ENCODE measurements at places on chromosomes 13 and 19.

GRCh38 chr13:21608961-21609360 lies 5.0 kb upstream of the MICU2 start:
- DNase-seq = no peak

DNA sequence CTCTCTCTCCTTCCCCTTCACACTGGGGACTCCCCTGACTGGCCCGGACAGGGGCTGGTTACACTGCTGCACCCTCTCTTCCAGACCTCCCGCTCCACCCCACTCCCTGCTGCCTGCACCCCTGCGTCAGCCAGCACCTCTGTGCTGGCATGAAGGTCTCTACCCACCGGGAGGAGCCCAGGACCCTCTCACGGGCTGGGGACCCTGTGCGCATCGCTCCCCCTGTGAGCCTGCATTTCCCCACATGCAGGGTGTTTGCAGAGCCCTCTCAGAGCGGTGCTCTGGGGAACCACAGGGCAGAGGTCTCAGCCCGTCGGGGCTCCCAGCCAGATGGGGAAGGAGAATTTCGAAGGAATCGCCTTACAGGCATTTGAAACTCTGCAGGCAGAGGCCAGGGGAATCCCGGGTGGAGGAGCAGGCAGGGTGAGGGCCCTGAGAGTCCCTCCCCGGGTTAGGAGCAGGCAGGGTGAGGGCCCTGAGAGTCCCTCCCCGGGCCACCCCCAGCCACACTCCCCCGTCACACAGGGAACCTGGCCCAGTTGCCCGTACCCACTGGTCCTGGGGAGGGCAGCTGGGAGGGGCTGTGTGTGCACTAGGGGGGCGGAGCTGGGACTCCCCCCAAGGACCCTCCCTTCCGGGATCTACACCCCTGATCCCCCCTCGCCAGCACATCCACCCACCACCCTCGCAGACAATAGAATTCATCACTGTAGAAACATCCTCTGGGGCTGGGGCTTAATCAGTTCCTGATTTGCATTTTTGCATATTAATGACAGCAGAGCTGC lies 16.3 kb upstream of the TCF3 start:
- no peak for DNase-seq

DNA sequence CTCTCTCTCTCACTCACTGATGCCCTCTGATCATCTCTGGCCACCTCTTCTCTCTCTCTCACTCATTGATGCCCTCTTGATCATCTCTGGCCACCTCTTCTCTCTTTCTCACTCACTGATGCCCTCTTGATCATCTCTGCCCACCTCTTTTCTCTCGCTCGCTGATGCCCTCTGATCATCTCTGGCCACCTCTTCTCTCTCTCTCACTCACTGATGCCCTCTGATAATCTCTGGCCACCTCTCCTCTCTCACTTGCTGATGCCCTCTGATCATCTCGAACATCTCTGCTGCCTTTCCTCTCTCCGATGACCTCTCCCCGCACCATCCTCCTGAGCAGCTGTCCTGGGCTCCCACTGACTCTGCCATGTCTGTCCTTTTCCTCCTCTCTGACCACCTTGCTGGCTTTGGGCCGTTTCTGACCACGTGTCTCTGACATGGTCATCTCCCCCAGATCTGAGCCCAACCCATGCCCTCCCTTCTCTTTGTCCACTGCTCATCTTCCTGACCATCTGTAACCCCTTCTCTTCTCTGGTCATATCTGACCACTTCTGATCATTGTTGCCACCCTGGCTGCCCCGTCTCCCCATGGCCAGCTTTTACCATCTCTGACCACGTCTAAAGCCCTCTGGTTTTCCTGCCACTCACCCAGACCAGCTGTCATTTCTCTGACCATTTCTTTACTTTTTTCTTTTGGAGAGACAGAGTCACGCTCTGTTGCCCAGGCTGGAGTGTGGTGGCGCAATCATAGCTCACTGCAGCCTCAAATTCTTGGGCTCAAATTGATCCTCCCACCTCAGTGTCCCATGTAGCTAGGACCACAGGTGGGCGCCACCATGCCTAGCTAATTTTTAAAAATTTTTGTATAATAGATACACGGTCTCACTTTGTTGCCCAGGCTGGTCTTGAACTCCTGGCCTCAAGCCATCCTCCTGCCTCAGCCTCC lies 2.4 kb downstream of the LRFN3 start:
- DNase-seq = no peak

DNA sequence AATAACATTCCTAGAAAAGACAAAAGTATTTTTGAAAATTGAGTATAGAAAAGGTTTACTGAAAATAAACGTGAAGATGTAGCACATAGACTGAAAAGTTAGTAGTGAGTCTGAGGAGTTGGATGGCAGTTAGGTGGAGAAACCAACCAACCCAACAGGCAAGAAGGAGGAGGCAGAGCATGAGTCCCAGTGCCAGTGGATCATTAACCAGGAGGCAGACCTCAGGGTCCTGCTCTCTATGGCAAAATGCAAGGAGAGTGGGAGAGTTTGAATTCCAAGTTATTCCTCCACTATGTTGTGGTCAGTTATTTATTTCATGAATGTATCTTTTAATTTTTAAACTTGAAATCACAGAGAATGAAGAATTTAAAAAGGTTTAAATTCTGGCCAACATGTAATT lies 446.4 kb downstream of the GPC6 start:
- DNase-seq = no peak

DNA sequence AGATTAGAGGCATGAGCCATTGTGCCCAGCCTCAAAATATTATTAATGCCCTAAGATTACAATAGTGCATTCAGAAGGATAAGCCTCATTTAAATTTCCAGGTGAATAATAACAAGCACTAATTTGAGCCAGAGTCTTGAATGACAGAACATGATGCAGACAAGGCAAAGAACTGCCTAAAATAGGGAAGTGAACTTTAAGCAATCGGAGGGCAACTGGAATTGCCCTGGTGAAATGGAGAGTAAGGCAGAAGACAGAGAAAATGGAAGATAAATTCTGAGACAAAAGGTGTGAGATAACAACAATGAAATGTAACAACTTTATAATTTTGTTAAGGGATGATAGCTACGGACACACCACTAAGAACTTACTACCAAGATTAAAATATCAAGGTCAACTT lies 199.9 kb downstream of the DIAPH3 start:
- no peak for DNase-seq

- DNase-seq = no peak
Measured at GRCh38 chr13:98977568-98978265, at the start of gene DOCK9. Gene DOCK9, minus strand, starts transcription at chr13:98978064. Its CDS starts 155 bp downstream, at chr13:98977909.

DNA sequence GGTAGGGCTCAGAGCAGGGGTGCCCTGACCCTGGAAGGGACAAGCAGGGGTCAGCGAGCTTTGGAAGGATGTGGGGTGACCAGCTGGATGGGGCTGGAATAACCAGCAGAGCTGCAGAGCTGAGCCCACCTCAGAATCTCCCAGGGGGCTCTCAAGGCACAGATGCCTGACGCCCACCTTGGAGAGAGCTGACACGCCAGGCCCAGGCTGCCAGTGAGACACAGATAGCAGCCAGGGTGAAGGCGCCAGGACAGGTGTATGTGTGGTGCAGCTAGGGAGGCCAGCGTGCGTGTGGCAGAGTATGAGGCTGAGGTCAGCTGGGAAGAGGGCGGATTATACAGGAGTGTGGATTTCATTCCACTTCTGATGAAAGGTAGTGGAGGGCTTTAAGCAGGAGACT lies 8.9 kb downstream of the AP1M1 start:
- no peak for DNase-seq

- no peak for DNase-seq
Measured at GRCh38 chr13:23778002-23778652, 111.1 kb downstream of the MIPEP start.

GRCh38 chr13:26071691-26072090 lies 19.9 kb upstream of the SHISA2 start:
- DNase-seq = no peak

- DNase-seq = no peak
Measured at GRCh38 chr19:14559916-14560775, 11.7 kb downstream of the NDUFB7 start.

- DNase-seq = no peak
Measured at GRCh38 chr19:55241143-55241934, 12.8 kb upstream of the TMEM86B start.

DNA sequence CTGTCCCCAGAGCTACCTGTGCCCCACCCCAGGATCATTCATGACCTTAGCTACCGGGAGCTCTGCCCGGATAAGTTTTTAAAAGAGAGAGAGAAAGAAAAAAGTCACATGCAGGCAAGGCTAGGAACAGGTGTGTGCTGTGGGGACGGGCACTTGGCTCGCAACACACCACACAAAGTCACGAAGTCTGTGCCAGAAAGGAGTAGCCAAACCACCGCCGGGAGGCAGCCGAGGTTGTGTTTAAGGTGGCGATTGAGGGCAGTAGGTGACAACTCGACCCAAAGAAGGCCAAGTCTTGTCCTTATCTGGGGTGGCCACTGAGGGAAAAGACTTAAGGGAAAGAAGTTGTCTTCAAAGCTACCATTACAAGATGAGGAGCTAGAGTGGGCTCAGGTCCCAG lies 4.6 kb upstream of the TSHZ3 start:
- DNase-seq = no peak

GRCh38 chr13:104701591-104701990 lies 1635.4 kb upstream of the SLC10A2 start:
- no peak for DNase-seq

GRCh38 chr13:48580896-48581295 lies 48.0 kb upstream of the RCBTB2 start:
- no peak for DNase-seq

GRCh38 chr19:51030631-51031030 lies 4.2 kb downstream of the KLK12 start:
- DNase-seq = no peak

DNA sequence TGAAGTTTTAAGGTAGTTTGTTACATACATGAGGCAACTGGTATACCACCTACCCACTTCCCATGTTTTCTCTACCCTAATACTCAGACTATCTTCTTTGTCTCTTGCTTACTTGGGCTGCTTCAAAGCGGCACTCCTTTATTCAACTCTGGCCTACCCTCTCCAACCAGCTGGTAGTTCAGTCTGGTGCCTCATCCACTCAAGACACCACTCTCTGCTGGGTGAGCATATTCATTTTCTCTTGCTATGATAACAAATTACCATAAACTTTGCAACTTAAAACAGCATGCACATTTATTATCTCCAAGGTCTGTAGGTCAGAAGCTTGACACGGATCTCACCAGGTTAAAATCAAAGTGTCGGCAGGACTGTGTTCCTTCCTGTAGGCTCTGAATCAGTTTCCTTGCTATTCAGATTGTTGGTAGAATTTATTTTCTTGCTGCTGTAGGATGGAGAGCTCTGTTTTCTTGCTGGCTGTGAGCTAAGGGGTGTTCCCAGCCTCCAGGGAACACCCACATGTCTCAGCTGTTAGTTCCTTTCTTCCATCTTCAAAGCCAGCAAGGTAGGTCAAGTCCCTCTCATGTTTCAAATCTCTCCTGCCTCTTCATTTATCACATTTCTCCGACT lies 666.0 kb downstream of the DIAPH3 start:
- DNase-seq = no peak

- no peak for DNase-seq
Measured at GRCh38 chr13:51230477-51231105, 8.4 kb downstream of the FAM124A start.

DNA sequence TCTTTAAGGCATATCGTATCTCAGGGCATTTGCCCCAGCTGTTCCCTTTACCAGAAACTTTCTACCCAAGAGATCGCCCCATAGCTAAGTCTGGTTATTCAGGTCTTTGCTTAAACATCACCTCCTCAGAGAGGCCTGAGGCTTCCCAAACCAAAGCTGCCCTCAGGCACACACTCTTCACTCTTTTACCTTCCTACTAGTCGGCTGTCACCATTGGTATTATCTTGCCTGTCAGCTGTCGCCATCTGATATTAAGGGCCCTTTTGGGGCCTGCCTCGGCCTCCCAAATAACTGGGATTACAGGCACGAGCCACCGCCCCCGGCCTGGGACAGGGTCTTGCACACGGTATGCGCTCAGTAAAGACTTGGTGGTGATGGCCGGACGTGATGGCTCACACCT lies 1.0 kb downstream of the GADD45GIP1 start:
- no peak for DNase-seq

- DNase-seq = no peak
Measured at GRCh38 chr13:109281903-109282635, 504.3 kb downstream of the IRS2 start.

All from activated T-cell treated with anti-CD3 and anti-CD28 coated beads for 1 hour (primary cell).